ENCODE measurements at places on chromosomes 1 and 21. TPM values are rescaled to one million over a fixed set of nuclear protein-coding genes. Genes with fewer than 3 reads are reported as not detected.
A peak's percentile ranks its signal among the peaks of the same experiment; 100 is the strongest.

- no peaks in the 10 kb centered on the region for H3K36me3 ChIP-seq
- no peaks in the 10 kb centered on the region for H3K27me3 ChIP-seq
- DNase-seq, result no peak
- H3K4me1 ChIP-seq, result no peaks in the 10 kb centered on the region
- H3K27ac ChIP-seq, result no peak overlapping the region
These were observed 7.2 kb downstream of the CNST start for GRCh38 chr1:246573491-246573890.

DNA sequence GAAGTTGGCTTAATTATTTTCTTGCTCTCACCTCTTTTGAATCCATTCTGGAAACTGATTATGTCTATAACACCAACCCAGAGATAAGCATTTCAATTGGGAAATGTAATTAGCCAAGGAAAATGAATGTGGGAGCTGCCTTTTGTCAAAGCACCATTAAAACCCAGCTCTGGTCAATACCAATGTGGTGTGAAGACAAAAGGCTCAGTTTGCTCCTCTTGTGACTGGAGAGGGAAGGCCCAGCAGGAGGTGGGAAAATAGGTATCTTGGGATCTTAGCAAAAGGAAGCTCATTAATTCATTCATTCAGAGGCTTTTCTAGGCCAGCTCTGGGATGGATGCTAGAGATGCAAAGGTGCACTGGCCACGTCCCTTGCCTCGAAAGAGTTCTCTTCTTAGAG is 75.0 kb upstream of the SELENON start:
- no peak for DNase-seq
- no peak overlapping the region for H3K4me3 ChIP-seq
- H3K36me3 ChIP-seq, result no peaks in the 10 kb centered on the region

GRCh38 chr1:185483664-185484450 is 166.8 kb upstream of the IVNS1ABP start:
- peak overlapping the region; percentile 5 for H3K27ac ChIP-seq
- H3K4me3 ChIP-seq, result no peak overlapping the region
- H3K36me3 ChIP-seq, result no peaks in the 10 kb centered on the region
- H3K4me1 ChIP-seq, result peaks cover 40% of the 10 kb centered on the region
- H3K27me3 ChIP-seq, result no peaks in the 10 kb centered on the region

- peak overlapping the region; percentile 64 for H3K27ac ChIP-seq
- H3K27me3 ChIP-seq, result no peaks in the 10 kb centered on the region
- peak; percentile 74 for DNase-seq
- H3K4me1 ChIP-seq, result peaks cover 10% of the 10 kb centered on the region
These were observed 14.0 kb downstream of the HSF2BP start for GRCh38 chr21:43645136-43645891.

GRCh38 chr1:199728345-199728744 is 299.2 kb upstream of the NR5A2 start:
- DNase-seq, result no peak
- H3K36me3 ChIP-seq, result no peaks in the 10 kb centered on the region
- H3K4me3 ChIP-seq, result no peak overlapping the region
- H3K4me1 ChIP-seq, result peaks cover 7% of the 10 kb centered on the region

- no peaks in the 10 kb centered on the region for H3K36me3 ChIP-seq
- no peak for DNase-seq
- H3K4me3 ChIP-seq, result no peak overlapping the region
- peak overlapping the region; percentile 81 for H3K27ac ChIP-seq
- peaks cover 19% of the 10 kb centered on the region for H3K4me1 ChIP-seq
These were observed 28.5 kb upstream of the RNF2 start for GRCh38 chr1:185016880-185017279.

- no peak for DNase-seq
- no peaks in the 10 kb centered on the region for H3K4me1 ChIP-seq
- no peak overlapping the region for H3K27ac ChIP-seq
- no peak overlapping the region for H3K4me3 ChIP-seq
These were observed 87.0 kb upstream of the BTG3 start for GRCh38 chr21:17699524-17700189.

GRCh38 chr1:167207940-167208623 is 12.6 kb upstream of the POU2F1 start:
- no peak for DNase-seq
- no peak overlapping the region for H3K4me3 ChIP-seq
- no peaks in the 10 kb centered on the region for H3K36me3 ChIP-seq
- no peaks in the 10 kb centered on the region for H3K27me3 ChIP-seq

GRCh38 chr1:33182401-33182841 is 578 bp upstream of the TRIM62 start:
- H3K36me3 ChIP-seq, result no peaks in the 10 kb centered on the region
- H3K27me3 ChIP-seq, result peaks cover 3% of the 10 kb centered on the region
- no peak overlapping the region for H3K27ac ChIP-seq
- no peak overlapping the region for H3K4me3 ChIP-seq
- peak; percentile 56 for DNase-seq
- no peaks in the 10 kb centered on the region for H3K4me1 ChIP-seq

GRCh38 chr1:228242409-228242808 is 34.6 kb downstream of the OBSCN start:
- no peaks in the 10 kb centered on the region for H3K4me1 ChIP-seq
- peaks cover 47% of the 10 kb centered on the region for H3K36me3 ChIP-seq
- no peak for DNase-seq
- no peak overlapping the region for H3K27ac ChIP-seq
- no peaks in the 10 kb centered on the region for H3K27me3 ChIP-seq

- no peaks in the 10 kb centered on the region for H3K36me3 ChIP-seq
- DNase-seq, result peak; percentile 65
- no peak overlapping the region for H3K27ac ChIP-seq
- peaks cover 39% of the 10 kb centered on the region for H3K27me3 ChIP-seq
These were observed 5.9 kb downstream of the CNIH3 start for GRCh38 chr1:224621813-224622682.

GNG12 gene
- polyA plus RNA-seq, result 120 TPM

GPR52 gene
- 0.88 TPM for polyA plus RNA-seq

CYP4X1 gene
- polyA plus RNA-seq, result 3.0 TPM

F5 gene
- 0.30 TPM for polyA plus RNA-seq

BOLA1 gene
- 20.0 TPM for polyA plus RNA-seq

MYOG gene
- polyA plus RNA-seq, result 0.66 TPM

All from large intestine (tissue), 12 donors.